ENCODE measurements at places on chromosomes 12 and 14.
A peak's percentile ranks its signal among the peaks of the same experiment; 100 is the strongest.

DNA sequence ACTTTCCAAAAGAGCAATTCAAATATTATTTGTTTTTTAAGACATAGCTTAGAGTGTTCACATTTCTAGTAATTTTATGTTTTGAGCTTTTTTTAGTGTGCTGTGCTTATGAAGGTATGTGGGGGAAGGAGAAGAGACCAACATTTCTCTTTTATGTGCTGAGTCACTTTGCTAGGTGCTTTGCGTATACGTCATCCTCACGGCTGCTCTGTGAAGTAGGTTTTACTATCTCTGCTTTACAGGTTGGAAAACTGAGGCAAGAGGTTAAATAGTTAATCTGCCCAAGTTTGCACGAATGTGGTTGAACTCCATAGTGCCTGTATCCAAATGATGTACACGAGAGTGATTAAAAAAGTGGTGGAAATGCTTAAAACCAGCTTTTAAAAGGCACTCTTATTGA, 75.9 kb downstream of the AEBP2 start:
- no peak for DNase-seq

DNA sequence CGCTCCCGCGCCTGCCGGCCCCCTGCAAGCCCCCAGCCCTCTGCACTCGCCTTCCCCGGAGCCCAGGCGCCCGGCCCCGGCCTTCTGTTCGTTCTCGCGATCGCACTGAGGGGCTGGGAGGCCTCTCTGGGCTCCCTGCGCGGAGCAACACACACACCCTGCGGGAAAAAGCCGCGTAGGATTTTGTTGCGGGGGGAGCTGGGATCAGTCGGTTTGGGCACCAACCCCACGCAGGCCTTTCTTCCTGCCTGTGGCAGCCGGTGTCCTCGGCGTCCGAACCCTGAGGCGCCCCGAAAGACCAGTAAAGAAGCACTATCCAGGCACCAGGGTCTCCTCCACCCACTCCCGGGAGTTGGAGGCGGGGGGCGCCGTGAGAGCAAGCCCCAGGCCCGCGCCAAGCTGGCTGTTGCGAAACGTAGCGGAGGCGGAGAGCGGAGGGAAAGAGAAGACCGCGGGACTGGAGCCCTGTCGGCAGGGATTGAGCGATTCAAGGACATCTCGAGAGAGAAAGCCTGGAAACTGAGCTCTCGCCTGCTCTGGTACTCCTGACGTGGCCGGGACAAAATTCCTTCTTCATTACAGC, 1.9 kb upstream of the HOXC5 start:
- DNase-seq, result no peak

DNA sequence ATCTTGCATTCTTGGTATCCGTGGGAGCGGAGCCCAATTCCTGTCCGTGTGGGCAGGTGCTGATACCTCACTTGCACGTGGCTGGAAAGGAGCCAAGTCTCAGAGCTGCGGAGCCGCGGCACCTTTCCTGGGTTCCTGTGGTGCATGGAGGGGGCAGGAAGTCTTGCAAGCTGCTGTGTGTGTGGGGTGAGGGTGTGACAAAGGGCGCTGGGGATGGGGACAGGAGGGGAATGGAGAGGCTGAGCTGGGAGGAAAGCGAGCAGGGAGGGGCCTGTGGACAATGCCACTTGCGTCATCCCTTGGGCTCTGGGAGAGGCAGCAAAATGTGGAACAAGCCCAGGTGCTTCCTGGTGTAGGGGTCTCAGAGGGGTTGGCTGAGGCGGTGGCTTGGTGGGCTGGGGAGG, 86.7 kb downstream of the CALM1 start:
- peak; percentile 8 for DNase-seq

DNA sequence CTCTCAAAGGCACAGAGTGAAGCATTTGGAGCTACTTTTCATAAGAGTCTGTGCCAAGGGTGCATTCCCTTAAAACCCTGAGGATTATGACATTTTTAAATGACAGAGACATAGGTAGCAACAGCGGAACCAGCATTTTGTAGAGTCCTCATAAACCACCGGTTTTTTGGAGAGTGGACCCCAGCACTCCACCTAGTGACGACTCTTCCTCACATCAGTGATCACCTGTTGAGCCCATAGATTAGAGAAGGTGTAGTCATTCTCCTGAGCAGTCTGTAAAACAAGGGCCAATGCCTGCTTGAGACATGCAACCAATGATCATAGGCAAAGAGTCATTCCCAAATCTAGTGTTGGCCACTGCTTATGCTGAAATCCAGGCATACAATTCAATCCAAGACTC, 399.1 kb downstream of the GXYLT1 start:
- DNase-seq, result no peak

DNA sequence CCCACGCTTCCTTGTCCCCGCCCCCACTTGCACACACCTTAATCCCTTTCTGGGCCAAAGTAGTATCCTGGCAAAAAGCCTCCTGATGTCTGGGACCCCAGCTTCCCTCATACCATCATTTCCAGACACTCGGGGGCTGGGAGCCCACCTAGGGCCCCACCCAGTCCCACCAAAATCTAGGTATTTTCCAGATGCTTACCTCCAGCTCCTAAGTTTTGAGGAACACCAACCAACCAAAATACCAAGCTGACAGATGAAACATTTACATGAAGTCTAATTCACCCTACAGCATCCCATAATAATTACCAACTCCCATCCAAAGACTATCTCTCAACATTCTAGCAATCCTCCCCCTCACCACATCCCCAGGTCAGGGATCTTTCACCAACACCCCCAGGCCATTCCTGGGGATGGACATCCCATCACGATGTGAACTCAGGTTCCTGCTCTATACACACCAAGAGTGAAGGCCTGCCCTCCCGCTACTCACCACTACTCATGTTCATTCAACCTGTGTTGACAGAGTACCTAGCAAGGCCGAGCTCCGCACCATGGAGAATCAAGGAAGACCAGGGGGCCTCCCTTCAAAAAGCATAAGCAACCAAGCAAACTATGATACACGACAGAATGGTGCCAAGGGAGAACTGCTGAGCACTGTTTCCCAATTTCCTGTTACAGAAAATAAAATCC, 1.6 kb upstream of the CHD4 start:
- no peak for DNase-seq

DNA sequence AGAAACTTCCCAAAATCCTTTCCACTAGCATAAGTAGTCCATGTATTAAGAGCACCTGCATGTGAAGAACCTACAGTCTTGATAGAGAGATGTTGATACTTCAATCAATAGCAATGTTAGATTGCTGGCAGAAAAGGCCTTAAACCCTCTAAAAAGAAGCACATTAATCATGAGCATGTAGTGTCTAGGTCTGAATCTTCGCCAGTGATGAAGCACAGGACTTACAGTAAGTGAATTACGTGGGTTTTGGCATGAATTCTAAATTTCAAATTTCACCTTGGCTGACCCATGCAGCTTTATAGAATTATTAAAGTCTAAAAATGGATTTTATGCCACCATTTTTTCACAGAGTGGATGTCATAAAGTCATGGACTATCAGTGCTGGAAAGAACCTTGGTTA, 791.6 kb upstream of the NOVA1 start:
- no peak for DNase-seq

GRCh38 chr12:89649820-89650219, 58.8 kb downstream of the ATP2B1 start:
- DNase-seq, result no peak

- no peak for DNase-seq
These were observed 14.4 kb upstream of the CCER1 start for GRCh38 chr12:90969346-90969745.

- DNase-seq, result no peak
These were observed 19.8 kb downstream of the PPM1H start for GRCh38 chr12:62915204-62915529.

DNA sequence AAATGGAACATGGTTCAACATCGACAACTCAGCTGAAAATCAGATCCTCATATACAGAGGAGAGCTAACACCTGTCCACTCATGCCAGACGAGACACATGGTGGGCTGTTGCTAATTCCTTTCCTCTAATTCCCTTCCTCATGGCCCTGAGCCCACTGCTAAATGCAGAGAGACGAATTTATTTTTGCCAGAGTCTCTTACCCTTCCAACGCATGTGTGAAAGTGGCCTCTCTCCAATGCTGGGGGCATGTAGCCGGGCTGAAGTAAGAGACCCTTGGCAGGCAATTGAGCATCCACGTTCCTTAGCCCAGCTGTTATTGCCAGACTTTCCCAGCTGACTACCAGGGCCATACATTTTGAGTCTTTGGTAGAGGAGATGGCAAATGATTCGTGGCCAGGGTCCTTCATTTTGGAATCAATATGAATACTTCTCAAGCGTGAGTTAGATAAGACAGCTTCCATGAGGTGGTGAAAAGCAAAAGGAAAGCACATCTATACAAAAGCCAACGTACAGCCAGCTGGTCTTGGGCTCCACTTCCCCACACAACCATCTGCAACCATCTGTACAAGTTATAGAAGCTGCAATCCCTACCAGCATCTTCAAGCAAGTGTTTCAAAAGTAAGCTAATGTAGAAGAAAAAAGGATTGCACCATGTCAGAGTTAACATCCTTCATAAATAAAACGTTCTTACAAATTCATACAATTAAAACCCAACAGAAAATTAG, 28.6 kb downstream of the CORO1C start:
- DNase-seq, result no peak

DNA sequence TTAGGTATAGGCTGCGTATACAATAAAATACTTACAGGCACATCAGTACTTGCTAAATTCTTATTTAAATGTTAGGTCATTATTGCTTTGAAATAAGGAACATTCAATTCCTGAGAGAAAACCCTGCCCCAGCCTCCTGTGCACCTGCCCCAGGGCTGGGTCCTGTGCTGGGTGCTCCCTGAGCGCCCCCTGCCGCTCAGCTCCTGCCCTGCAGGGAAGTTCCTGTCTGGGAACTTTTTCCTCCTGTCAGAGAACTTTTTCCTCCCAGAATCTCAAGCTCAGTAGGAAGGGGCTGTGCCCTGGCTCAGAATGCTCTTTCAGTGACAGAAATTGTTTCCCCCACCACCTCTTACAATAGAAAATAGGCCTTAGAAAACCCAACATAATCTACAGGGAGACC, 751.1 kb downstream of the TMEM121 start:
- DNase-seq, result peak; percentile 15
